CD4-positive, alpha-beta memory T cell (primary cell): ENCODE measurements at places on chromosomes 2 and 18. TPM values are rescaled to one million over a fixed set of nuclear protein-coding genes. Genes with fewer than 3 reads are reported as not detected.
A peak's percentile ranks its signal among the peaks of the same experiment; 100 is the strongest.

The ARHGAP28 gene
- not detected for total RNA-seq

The GAL3ST2 gene
- total RNA-seq, result not detected

The NAT8 gene
- not detected for total RNA-seq

The ZNF638 gene
- 167 TPM for total RNA-seq

The G6PC2 gene
- not detected for total RNA-seq

The FOXD4L1 gene
- total RNA-seq, result 0.42 TPM

DNA sequence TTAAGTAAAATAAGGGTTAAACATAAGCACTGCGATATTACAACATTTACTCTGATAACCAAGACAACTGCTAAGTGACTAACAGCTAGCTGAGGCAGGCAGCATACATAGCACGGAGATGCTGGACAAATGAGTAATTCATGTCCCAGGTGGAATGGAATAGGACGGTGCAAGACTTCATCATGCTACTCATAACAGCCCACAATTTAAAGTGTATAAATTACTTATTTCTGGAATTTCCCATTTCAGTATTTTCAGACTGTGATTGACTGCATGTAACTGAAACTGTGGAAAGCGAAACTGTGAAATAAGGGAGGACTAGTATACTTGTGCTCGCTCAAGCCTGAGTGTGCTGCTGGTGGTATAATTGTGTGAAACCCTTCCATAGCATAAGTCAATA is 12.9 kb downstream of the IER3IP1 start:
- no peak for DNase-seq

GRCh38 chr2:54103454-54104314 is 11.7 kb upstream of the ACYP2 start:
- peak; percentile 30 for DNase-seq

DNA sequence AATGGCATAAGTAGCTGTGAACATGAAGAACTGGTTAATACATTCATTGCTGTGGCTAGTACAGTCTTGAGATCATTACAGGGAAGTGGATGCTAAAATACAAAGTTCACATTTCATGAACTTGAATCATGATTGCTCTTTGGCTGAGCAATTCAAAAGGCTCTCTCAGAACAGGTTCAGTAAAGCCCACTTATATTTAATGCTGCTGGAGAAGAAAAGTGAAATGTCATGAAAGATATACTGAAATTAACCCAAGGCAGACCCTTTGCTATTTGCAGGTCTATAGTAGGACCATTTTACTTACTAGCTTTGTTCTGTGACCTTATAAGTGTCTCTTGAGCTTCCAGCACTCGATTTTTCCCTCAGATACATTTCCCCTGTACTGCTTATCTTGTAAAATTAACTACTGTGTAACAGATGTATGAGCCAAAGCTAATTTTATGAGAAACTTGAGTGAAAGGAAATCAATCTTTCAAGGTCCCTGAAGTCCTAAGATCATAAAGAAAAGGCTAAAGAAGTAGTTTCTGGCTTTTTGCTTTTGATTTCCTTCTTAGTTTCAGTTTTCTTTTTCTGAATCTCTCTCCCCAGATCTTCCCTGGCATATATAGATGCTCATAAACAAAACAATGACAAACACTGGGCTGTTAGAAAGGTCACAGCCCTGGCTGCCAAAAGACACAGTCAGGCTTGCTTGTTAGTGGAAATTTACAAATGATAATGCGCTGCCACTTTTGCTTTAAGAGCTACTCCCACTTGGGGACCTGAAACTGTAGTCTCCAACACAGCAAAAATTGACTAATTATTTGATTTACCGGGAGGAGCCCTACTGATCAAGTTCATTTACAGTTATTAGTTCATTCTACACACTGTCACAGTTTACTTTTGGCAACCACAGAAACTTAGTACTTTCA is 132.7 kb upstream of the XPO1 start:
- peak; percentile 7 for DNase-seq

GRCh38 chr2:104528101-104528500 is 325.8 kb upstream of the POU3F3 start:
- DNase-seq, result no peak

DNA sequence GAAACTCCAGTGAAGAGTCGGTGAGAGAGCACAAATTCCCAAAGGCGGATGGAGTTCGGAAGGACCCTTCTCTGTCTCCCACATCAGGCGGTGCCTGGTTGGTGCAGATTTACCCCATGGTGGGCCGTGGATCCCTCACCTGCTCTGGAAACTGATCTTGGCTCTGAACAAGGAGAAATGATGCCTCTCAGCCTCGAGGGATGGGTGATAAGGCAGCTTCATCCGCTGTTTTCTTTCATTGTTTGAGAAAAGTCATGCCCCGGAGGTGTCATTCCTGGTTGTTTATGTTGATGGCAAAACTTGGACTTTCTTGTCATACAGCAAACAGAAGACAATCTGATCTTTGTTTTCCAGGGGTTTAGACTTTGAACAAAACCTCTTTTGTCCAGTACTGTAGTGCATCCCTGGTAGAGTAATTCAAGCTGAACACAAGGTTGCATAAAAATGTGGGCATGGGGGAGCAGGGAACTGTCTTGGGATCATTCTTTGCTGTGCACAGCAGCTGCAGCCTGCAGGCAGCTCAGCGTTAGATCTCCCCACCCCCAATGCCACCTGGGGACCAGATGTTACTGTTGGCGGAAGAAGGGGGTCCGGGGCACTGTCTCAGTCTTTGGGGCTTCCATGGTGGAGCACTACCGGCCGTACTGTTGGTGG is 81.3 kb downstream of the NFATC1 start:
- no peak for DNase-seq

GRCh38 chr2:219165058-219165911 is 4.5 kb downstream of the SLC23A3 start:
- no peak for DNase-seq

DNA sequence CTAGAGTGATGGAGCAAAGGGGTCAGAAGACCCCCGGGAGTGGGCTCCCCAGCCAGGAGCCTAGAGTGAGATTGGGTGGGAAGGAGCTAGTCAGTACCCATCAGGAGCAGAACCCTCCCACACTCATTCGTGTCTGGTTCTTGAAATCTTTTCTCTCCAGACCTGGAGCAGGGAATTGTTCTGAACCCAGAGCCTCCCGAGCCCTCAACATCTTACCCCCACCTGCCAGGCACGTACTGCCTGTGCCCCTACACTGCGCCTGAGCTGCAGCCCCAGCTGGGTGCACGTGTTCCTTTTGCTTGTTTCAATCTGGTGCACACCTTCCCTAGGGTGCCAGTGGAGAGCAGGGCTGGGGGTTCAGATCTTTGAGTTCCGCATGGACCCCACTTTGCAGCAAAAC is 52.6 kb downstream of the BCL2L11 start:
- DNase-seq, result no peak

DNA sequence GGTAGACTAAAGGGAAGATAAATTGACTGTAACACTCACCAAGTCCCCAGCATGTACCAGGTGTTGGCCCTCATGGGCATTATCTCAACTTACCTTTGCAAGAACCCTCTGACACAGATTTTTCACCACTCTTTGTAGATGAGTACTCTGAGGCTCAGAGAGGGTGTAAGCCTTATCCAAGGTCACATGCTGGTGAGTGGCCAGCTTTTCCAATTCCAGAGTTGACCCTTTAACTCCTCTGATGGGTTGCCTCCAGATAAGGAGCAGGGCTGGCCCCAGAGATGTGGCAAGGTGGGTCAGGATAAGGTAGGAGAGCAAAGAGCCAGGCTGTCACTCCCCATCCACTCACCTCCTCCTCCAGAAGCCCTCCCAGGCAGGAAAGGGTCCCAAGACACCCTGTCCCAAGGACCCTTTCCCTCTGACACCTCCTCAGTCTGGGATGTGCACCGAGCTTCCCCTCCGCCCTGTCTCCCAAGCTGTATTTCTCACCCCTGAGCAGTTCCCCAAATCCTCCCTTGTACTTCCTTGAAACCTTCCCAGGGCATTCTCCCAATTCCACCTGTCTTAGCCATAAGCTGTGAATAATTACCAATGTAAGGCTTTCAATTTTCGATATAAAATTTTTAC is 165.9 kb downstream of the ZFP36L2 start:
- no peak for DNase-seq

- no peak for DNase-seq
Observed at GRCh38 chr2:17879913-17880274, 1.4 kb downstream of the KCNS3 start.
